ENCODE measurements at places on chromosomes 13 and 19. TPM values are rescaled to one million over a fixed set of nuclear protein-coding genes. Genes with fewer than 3 reads are reported as not detected.

Gene ZNF569
- 7.6 TPM for total RNA-seq

Gene CACNA1A
- total RNA-seq, result 9.1 TPM

Gene TNFSF9
- total RNA-seq, result 5.4 TPM

Gene SHC2
- total RNA-seq, result 0.39 TPM

Gene SIGLEC9
- not detected for total RNA-seq

Gene PBX4
- 2.6 TPM for total RNA-seq

Gene PDE4C
- total RNA-seq, result under 0.01 TPM

Data from articular chondrocyte of knee joint (primary cell).